Tibial nerve (tissue), 4 donors: ENCODE measurements at places on chromosomes 16 and 17. TPM values are rescaled to one million over a fixed set of nuclear protein-coding genes. Genes with fewer than 3 reads are reported as not detected.

DNA sequence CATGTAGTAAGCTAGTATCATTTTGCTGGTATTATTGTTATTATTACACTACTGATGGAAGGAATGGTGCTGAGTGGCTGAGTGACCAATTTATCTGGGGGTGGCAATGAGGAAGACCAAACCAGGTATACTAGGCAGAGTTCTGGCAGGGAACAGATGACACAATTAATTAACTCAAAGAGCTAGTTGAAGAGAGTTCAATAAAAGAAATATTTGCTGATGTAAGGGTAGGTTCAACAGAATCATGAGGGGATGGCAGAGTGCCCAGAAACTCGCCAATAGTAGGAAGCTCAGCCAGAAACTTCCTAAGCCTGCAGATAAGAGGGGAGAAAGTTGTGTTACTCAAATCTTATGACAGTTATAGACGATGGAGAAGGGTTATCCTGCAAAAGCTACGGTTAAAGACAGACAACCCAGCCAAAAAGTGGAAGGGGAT, 352.5 kb downstream of the KCNJ2 start:
- peak; percentile 57 for DNase-seq

The MAF gene
- 160 TPM for total RNA-seq

The PRMT7 gene
- 77.9 TPM for total RNA-seq

The ITGA2B gene
- 2.7 TPM for total RNA-seq

- DNase-seq: no peak
These were observed 168.2 kb upstream of the TNRC6C start for GRCh38 chr17:77790143-77790829.

- DNase-seq: no peak
These were observed 80.4 kb upstream of the AKTIP start for GRCh38 chr16:53583401-53583800.

DNA sequence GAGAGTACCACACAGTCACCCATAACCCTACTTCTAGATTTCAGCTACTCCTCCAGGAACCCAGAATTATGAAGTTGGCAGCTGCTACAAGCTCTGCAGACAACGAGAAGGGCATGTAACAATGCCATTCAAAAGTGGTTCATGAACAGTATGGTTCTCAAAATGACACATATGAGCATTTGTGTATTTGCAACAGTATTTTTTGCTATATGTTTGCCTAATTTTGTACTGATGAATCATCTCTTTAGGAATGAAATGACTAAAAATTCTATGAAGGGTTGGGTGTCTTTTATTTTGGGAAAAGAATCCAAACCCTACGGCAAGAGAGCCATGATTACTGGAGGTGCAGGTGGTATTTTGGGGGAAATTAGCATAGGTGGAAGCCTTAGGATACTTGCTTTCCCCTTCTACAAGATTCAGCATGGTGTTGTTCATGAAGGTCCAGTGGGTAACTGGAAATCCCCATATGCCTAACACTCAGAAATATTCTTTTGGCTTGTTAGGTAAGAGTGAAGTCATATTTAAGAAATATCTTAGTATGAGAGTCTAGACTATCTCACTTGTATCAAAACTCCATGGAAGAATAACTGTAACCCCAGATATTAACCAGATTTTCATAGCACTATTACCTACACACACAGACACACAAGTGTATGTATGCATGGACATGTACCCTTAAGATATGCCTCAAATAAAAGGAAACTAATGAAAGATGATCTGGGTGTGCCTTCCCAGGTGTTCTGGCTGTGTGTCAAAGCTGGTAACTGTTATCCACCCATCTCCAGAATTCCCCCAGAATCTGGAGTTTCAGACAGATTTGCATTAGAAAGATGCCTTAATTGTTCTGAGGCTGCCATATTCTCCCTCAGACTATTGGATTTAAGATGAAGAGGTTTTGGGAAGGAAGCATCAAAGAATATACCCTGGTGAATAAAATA, 688.2 kb upstream of the SOX9 start:
- DNase-seq: no peak

The PRSS33 gene
- not detected for total RNA-seq

The RTN4RL1 gene
- total RNA-seq: 7.9 TPM

DNA sequence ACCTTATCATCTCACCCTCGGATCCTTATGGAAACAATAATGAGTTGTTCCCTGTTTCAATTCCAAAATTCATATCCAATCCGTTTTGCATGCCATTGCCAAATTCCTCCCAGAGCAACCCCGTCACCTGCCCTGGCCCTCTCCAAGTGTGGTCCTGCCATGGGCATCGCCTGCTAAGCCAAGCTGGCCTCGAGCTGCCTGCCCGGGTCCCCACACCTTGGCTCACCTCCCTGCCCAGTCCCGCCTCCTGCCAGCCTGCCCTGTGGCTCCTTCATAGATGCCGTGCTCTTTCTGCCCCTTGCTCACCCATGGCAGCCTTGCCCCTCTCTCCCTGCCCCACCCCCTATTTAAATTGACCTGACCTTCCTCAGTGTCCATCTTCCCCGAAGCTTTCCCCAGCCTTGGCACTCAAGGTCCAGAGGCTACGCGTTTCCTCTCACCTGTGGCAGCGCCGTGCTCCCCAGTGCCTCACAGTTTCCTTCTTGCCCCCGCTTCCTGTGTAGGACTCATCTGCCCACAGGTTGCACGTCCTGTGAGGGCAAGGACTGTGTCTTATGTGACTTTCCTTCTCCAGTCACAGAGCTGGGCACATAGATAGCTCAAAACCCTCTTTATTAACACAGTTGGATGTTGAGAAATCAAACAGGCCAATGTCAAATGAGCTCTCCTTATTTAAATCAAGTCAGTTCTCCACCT, 12.7 kb downstream of the MAPT start:
- DNase-seq: no peak

The PPP1R27 gene
- total RNA-seq: not detected

DNA sequence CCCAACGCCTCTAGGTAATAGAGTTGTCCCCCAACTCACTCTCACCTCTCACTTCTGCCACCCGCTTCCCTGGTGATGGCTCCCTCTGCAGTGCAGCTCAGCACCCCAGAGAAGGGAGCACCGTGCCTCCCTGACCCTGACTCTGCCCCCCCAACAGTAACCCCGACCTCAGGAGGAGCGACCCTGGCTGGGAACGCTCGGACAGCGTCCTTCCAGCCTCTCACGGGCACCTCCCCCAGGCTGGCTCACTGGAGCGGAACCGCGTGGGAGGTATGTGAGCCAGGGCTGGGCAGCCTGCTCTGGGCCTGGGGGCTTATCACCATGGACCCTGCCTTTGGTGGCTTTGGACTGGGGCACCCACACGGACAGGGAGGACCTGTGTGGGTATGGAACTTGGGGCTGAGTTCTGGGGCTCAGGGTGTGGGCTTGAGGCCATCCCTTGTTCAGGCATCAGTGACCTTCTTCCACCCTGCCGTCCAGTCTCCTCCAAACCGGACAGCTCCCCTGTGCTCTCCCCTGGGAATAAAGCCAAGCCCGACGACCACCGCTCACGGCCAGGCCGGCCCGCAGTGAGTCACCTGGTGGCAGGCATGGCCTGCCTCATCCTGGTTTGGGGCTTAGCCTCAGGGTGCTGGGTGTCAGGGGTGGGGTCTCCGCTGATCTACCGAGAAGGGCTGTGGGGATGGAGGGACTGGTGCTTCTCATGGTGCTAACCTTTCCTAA, 6.7 kb upstream of the C17orf107 start:
- DNase-seq: no peak

DNA sequence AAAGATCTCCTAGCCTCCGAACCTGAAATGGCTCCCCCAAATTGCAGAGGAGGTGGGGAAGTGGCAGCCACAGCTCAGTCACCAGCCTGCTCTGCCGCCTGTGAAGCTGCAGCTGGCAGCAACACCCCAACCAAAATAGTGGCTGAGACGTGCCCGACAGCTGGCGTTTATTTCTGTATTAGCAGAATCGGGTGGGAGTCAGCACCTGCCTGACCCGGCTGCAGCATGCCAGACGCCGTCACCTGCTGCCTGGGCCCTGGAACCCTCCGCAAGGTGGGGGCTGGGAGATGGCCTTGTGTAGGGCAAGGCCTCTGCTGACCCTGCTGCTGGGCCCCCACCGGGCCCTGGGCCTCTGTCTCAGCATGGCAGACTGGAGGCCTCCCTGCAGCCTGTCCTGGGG, 17.5 kb upstream of the PABPN1L start:
- no peak for DNase-seq

GRCh38 chr17:35486920-35487732, 38.6 kb upstream of the SLFN13 start:
- no peak for DNase-seq

GRCh38 chr16:51057102-51057793, 93.8 kb downstream of the SALL1 start:
- DNase-seq: no peak

The KCNJ16 gene
- total RNA-seq: 22.7 TPM

The NQO1 gene
- 19.0 TPM for total RNA-seq

The ANKRD40CL gene
- total RNA-seq: not detected

DNA sequence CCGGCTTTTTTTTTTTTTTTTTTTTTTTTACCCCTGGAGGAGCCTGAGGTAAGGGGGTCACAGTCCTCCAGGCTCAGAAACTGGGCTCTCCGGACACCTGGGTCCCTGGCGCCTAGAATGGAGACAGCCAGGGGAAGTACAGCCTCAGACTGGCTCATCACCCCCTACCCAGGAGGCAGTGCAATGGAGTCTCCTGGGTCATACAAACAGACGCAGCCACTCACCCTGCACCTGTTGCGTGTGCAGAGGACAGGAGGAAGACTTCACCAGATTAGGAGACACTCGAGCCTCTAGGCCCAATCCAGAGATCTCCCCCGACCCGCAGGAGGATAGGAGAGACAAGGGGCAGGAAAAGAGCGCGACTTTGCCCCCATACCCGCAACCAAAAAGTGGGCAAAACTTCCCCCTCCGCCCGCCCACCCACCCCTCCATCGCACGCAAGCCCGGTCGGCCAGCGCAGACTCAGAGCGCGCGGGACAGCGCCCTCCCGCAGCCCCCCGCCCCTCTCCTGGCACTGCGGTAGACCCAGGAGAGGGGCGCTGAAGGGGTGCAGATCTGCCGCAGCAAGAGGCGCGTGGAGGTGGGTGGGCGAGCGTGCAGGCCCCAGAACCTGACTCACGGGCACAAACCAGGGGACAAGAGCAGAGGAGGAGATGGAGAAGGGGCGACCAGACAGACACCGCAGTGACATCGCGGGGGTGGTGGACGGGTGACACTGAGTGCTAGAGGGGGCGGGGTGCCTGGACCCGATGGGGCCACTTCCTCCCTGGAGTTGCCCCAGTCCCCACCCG, 900 bp downstream of the HAP1 start:
- no peak for DNase-seq

The PMP22 gene
- total RNA-seq: 784 TPM

DNA sequence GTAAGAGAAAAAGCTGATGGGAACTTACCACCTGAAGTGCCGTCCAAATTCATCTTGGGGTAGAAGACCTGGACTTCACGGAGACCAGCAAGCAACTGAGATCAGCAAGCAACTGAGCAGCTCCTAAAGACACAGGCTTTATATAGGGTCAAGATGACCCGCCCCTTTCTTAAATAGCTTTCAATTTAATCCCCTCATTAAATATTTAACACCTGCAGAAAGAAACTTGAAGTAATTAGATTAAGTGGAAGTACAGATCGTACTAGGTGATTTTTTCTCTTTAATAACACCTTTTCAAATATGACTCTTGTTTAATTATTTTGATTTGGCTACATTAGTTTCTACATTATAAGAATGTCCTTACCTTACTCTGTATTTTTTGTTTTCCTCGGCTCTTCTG, at the start of gene CPHXL:
Gene CPHXL (minus strand): TSS at position 101 of the 400 bp plus-strand sequence. CDS start 48 bp downstream, at position 53.
- DNase-seq: no peak

The CD300A gene
- total RNA-seq: 11.8 TPM

The ST6GALNAC2 gene
- total RNA-seq: 60.7 TPM

DNA sequence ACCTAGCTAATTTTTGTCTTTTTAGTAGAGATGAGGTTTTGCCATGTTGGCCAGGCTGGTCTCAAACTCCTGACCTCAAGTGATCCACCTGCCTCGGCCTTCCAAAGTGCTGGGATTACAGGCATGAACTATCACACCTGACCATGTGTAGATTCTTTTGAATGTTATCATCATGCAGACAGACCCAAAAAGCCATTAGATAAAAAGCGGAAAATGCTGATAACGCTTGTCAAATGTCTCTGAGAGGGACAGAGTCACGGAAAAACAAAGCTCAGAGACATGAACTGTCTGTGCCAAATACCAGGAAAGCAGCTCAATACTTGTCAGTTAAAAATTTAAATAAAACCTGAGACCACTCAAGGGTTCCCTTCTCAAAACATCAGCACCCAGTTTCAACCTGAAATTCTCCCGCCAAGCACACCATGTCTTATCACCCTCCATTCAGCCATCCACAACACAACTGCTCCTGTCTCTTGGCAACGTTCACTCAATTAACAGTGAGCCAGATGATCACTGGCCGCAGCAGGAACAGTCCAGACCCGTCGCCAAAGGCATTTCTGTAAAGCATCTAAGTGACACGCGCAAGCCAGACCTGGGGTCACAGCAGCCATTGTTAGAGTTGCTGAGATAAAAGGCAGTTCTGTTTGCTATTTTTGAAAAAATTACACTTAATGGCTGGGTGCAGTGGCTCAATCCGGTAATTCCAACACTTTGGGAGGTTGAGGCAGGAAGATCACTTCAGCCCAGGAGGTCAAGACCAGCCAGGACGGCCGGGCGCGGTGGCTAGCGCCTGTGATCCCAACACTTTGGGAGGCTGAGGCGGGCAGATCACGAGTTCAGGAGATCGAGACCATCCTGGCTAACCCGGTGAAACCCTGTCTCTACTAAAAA, 29.7 kb downstream of the FANCA start:
- no peak for DNase-seq

The TCAP gene
- total RNA-seq: 5.5 TPM

DNA sequence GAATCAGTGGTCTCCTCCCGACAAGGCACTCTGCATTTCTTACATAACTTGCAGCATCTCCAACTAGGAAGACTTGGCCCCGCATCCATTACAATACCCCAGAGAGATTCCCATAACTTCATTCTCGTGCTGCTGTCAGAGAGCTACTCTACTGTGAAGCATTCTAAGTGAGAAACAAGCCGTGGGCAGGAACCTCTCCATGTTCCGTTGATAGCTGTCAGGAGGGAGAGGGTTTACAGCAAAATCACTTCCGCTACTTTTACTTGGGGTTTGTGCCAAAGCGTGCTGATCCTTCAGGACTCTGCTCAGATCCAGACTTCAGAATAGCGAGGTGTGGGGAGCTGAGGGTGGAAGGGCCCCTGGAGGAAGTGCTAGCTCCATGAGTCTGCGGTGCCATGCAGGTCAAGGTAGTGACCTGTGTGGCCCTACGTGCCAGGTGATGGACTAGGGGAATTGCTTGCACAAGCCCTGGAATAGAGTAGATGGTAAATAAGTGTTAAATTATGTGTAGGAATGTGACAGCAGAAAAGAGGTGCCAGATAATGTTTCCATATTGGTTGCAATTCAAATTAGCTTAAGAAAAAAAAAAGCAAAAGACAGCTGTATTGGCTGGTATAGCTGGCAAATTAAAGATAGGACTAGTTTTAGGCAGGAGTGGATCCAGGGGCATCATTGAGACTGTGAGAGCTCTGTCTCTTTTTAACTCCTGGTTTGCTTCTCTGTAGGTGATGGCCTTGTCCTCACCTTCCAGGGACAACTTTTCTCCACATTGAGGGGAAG, 358.5 kb upstream of the ERCC4 start:
- no peak for DNase-seq
